ENCODE measurements at places on chromosomes 16 and 17.

DNA sequence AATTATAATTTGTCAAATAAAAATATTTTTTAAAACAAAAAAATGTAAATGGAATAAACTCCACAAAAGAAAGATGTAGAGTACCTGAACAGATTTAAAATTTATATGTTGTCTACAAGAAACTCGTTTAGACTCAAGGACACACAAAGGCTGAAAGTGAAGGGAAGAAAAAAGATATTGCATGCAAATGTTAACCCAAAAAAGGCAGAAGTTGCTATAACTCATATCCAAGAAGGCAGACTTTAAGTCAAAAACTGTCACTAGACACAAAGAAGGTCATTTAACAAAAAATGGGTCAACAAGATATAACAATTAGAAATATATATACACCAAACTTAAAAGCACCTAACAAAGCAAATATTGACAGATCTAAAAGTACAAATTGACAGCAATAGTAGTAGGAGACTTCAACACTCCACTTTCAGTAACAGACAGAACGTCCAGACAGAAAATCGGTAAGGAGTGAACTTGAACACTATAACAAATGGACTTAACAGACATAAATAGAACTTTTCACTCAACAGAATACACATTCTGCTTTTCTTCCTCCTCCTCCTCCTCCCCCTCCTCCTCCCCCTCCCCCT lies 40.8 kb upstream of the MYLK3 start:
- no peak for DNase-seq

GRCh38 chr17:27456681-27457359 lies 572 bp downstream of the KSR1 start:
- no peak for DNase-seq

DNA sequence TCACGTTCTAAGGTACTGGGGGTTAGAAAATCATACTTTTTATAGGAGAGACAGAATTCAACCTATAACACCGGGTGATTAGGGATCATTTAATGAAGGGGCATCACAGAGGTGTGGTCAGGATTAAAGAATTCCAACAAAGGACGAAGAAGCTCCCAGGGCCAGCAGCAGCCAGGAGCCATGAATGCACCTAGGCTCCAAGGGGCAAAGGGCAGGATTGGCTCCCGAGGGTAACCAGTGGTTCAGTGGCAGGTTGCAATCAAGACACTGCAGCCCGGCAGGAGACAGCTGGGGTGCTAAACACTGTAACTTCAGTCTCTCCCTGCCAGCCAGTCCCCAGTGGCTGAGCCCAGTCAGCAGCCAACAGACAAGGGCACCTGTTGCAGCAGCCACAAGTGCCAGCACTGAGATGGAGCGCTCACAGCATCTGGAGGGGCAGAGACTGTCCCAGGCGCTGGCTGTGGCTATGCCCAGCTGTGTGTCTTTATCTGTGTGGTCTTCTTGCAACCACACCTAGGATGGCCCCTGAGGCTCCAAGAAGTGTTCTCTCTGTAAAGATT lies 23.9 kb downstream of the DHRS7C start:
- no peak for DNase-seq

DNA sequence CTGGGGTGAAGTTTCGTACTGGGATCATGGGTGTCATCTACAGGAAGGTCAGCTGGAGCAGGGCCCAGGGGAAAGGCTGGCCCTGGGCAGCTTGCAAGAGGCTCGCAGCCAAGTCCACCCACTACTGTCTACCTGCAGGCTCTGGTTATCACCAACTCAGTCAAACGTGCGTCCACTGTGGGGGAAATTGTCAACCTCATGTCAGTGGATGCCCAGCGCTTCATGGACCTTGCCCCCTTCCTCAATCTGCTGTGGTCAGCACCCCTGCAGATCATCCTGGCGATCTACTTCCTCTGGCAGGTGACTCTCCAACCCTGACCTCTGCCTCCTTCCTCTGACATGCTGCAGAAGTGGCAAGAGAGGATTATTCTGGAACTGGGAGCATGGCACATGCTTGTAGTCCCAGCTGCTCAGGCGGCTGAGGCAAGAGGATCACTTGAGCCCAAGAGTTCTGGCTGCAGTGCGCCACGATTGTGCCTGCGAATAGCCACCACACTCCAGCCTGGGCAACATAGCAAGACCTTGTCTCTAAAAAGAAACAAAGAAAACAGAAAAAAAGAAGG lies 29.2 kb downstream of the ABCC3 start:
- DNase-seq: no peak

GRCh38 chr17:34755371-34755770 lies 176.0 kb downstream of the TMEM132E start:
- DNase-seq: no peak

GRCh38 chr16:16184594-16184993 lies 38.7 kb downstream of the ABCC6 start:
- DNase-seq: no peak

DNA sequence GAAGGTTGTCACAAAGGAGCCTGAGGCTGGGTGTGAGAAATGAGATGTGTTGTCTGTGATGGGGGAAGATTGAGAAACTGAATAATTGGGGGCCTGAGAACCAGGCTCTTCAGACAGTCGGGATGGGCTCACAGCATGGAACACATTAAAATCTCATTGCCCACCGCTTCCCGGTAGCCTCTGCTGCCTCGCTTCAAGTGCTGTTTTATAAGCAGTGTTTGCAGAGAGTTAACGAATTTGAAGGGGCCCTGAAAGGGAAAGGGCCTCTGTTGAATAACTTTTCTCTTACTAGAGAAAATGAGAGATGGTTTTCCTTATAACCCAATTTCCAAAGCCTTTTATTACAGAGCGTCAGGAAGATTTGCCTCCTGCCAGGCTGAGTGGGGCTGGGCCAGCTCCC lies 258.8 kb upstream of the ASIC2 start:
- no peak for DNase-seq

DNA sequence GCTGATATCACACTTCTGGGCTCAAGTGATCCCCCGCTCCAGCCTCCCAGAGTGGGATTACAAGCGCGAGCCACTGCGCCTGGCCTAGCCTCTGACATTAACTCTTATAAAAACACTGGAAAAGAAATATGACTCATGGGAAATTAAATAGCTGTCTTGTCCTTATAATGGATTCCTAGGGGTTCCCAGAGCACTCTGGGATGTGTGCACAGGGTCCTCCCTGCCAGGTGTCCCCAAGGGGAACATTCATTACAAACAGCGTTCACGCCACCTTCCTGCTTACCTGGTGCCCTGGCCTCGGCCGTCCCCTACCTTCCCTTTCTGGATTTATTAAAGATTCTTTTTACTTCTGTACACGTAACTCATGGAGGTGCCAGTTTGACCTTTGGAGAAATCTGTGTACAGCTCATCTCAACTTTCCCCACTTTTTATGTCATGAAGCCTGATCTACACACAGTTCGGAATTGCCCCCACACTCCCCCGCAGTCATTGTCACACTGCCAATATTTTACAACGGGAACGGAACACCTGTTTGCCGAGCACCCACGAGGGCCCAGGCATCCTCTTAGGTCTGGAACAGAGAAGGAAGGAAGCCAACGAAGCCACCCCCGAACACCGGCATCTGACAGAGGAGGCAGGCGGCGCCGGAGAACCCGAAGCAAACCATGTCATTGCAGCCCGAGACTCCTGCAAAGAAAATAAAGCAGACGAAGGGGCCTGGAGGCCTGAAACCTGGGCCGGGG lies 39.7 kb upstream of the MEAK7 start:
- no peak for DNase-seq

DNA sequence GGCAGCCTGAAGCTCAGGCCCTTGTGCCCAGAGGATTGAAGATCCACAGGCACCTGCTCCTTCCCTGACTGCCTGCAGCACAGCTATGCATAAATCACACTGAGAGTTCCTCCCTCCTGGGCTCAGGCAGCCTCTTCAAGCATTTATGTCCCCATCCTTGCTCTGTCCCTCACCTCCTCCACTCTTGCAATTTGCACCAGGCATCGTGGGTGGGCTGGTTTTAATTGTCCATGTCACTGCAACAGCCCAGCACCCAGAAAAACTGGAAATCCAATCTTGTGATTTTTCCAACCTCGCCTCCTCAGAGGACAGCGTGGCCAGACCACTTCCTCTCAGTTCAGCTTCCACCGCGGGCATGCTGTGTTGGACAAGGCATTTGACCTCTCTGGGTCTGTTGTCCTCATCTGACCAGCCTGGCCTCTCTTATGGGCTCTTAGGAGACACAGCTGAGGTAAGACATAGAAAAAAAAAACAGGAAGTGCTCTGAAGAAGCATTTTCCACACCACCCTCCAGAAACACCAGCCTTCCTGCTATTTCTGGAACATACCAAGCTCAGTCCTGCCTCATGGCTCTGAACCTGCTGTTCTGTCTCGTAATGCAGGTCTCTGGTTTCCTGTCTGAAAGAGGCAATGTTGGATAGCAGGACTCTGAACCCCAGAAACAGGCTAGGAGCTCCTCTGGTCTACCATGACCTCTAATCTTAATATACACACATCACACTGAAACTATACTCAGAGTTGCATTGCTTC lies 8.3 kb downstream of the TMEM114 start:
- no peak for DNase-seq

DNA sequence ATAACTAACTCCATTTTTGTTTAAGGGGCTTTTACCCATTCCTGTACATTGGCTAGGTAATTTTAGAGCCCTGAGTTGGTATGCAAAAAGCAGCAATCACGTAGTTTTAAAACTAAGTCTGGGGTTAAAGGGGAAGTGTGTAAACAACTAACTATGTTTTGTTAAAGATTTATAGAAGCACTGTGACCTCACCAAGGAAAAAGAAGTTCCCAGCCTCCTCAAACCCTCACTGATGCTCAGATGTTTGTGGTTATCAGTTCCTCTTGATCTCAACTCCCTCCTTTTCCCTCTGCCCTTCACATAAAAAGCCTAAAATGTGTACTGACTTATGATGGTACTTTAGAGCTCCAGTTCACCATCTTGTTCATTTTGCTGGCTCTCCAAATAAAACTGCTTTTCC lies 119.9 kb upstream of the IRX6 start:
- DNase-seq: no peak

GRCh38 chr16:81830845-81831540 lies 51.9 kb downstream of the PLCG2 start:
- no peak for DNase-seq

DNA sequence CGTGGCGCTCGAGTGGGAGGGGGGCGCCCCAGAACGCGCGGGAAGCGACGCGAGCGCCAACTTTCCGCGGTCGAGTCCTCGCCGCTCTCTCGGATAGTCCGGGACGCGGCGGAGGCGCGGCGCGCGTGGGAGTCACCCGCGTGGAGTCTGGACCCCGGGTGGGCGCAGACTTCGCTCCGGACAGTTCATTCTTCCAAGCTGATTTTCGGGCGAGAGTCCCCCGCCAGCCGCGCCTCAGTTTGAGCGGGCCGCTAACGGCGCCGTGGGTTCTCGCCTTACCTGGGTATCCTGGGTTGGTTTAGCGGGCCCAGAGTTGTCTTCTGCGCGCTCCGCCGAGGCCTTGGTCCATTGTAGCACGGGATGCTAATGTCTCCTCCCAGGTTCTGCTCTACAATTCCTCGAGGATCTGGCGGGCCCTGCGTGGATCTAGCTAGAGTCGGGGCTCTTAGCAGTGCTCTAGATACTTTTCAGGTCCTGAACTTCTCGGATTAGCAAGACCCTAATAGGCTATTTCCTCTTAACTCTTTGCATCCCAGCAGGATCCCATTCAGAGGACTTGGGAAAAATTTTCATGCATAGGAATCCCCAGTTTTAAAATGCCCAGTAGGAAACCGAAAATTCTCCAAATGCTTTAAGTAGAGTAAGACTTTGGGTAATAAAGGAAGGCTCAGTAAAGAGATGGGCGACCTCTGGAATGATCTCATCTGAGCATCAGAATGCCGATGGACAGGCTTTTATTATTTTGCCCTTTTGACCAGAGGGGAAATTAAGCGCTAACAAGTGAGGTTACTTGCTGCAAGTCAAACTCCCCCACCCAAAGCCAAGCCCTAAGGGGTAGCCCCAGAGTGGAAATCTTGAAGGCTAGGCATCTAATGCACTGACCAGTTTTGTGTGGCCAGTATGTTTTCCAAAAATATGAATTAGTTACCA lies 537 bp upstream of the GJC1 start:
- no peak for DNase-seq

DNA sequence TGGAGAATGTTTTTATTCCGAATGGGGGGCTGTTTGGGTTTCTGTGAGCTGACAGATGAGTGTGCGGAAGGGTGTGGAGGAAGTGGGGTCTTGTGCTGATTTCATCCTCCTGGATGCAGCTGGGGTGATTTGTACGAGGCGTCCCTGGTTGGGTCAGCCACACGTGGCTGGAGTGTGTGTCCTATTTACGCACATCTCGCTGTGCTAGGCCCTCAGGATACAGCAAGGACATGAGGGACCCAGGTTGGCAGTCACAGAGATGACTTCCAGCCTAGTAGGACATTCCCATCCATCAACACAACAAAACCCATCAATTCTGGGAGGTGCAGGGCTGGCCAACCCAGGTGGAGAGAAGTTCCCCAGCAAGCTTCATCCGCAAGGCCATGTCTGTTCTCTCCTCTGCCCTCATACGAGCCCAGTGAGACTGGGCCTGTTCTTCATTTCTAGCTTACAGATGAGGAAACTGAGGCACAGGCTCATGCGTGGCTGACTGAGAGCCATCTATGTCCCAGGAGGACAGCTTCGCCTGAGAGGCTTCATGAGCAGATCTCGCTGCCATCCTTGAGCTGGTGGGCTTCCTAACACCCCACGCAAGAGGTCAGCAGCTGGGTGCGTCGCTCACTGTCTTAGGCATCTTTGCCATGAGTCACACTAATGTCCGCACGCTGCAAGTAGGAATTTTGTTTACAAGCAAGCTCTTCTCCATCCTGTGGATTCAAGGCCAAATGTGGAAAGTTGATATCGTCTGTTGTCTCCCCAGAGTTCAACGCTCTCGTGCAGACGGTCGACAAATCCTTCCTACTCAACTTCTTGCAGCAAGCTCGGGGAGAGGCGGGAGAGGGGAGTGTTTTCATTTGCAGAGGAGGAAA lies 24.4 kb downstream of the IRF8 start:
- no peak for DNase-seq

DNA sequence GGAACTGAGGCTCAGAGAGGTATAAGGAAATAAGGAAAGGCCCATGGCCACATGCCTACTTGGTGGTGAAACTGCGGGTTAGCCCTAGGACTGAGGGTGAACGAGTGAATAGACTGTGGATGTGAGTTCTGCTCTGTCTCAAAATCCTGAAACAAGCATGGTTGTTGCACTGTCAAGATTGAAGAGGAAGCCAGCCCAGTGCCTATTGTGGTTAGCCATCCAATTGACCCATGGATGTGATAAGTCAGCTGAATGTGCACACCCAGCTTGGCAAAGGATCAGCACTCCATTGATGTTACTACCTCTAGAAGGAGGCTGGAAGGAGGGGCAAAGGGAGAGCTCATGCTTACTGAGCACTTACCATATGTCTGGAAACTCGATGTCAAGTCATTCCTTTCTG lies 4.5 kb downstream of the TMEM114 start:
- no peak for DNase-seq

- DNase-seq: no peak
Measured at GRCh38 chr17:14744761-14745473, 444.0 kb downstream of the HS3ST3B1 start.

DNA sequence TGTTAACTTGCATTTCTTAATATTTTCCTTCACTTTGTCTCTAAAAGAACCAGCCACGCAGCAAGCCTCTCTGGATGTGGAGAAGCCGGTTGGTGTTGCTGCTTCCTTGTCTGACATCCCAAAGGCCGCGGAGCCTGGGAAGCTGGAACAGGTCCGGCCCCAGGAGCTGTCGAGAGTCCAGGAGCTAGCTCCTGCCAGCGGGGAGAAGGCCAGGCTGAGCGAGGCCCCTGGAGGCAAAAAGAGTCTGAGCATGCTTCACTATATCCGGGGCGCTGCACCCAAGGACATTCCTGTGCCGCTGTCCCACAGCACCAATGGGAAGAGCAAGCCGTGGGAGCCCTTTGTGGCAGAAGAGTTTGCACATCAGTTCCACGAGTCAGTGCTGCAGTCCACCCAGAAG lies 22.8 kb downstream of the GINS2 start:
- DNase-seq: no peak

GRCh38 chr17:77089124-77089490 lies 51.7 kb upstream of the SEC14L1 start:
- DNase-seq: no peak
